Placental pericyte (primary cell): ENCODE measurements at places on chromosomes 6 and 20. TPM values are rescaled to one million over a fixed set of nuclear protein-coding genes. Genes with fewer than 3 reads are reported as not detected.

BPI gene
- total RNA-seq, result not detected in 2 replicates

RBM39 gene
- 213 and 253 TPM in 2 replicates for total RNA-seq

PBOV1 gene
- not detected in 2 replicates for total RNA-seq

RAE1 gene
- total RNA-seq, result 29.6 and 56.7 TPM in 2 replicates

KIF25 gene
- 0.14 and 0.22 TPM in 2 replicates for total RNA-seq

EPB41L2 gene
- total RNA-seq, result 30.6 and 67.4 TPM in 2 replicates
